Activated CD8-positive, alpha-beta memory T cell treated with anti-CD3 and anti-CD28 coated beads, Interleukin-2, amount 50 U/mL, for 48 hours (primary cell): ENCODE measurements at places on chromosomes 5 and 9.

DNA sequence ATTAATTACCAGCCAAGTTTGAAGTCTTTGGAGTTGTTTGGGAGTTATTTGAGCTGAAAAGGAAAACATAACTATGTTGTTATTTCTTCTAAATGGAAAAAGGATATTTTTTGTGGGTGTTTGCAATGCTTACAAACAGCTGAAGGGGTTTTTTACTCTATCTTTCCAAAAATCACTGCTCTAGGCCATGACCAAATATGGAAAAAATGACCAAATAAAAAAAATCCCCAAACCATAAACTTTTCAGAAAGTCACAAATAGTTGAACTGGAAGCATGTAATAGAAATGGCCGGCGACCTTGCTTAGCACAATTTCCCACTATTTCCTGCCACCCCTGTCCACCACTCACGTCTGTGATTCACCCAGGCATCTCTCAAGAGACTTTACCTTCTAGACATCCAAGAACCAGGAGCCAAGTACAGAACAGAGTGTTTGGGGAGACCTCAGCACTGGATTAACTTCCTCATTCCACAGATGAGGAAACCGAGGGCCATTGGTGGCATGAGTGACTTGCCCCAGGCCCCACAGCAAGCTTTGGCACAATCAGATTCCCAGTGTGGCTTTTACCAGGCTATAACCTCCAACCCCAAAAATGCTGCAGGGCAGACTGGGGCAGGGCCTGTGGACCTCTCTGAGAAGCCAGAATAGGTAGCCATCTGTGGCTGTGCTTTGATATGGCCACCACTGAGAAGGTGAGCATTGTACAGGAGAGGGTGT lies 84.5 kb downstream of the NRG2 start:
- DNase-seq = no peak

- peak; percentile 61 for DNase-seq
Observed at GRCh38 chr9:504921-505740, 290.5 kb downstream of the DOCK8 start.

DNA sequence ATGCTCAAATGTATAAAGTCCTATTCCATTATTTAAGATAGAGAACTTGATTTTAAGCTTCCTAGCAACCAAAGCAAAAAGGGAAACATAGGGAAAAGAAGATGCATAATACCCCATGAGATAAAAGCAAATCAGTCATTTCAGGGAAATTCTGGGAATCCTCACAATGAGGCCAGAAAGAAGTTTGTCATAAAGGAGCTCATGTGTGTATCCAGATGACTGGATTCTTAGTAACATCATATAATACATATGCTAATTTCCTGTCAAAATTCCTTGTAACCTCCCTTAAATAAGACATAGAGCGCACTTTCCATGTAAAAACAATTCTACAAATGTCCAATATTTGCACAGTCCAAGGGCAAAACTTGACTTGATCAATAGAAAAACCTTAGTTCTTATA lies 411.0 kb upstream of the WWC1 start:
- no peak for DNase-seq

DNA sequence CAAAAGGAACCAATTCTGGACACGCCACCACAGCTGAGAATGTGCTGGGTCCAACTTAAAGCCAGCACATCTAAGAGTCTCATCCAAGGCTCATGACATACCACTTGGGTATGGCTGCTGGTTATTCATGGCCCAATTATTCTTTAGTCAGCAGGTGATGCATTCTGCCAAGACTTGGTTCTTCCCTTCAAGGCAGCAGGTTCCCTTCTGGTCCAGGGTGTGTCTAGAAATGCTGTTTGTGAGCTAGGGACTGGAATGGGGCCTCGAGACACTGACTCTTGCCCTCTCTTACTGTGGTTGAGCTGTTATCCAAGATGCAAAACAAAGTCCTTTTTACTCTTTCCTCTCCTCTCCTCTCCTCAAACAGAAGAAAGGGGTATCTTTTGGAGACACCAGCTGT lies 522.6 kb downstream of the HINT1 start:
- no peak for DNase-seq

DNA sequence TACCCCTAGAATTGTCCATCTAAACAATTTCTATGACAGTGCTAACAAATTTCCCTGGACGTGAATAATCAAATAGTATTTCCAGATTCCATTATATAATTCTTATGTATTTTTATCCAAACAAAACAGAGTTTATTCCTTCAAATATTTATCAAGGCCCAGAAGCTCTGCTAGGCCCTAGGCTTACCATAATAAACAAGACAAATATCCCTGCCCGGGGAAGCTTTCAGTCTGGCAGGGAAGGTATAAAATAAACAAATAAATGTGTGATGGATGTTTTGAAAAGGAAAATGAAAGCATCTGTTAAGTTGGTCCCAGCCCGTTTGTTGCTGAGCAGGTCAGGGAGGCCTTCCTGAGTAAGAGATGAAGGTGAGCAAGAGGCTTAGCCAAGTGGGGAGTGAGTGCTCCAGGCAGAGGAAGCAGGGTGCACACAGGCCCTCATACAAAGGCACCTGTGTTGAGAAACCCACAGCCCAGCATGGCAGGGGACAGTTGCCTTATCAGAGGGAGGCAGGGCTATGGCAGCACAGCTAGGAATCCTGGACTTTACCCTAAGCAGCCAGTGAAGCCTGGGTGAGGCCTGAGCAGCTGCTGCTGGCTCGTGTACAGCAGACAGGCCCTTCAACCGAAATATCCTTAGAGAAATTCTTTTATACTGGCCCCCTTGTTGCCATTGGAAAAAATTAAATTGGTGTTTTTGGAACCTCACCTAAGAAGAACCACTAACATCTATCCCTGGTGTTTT lies 7.7 kb upstream of the SLC35D2 start:
- no peak for DNase-seq

DNA sequence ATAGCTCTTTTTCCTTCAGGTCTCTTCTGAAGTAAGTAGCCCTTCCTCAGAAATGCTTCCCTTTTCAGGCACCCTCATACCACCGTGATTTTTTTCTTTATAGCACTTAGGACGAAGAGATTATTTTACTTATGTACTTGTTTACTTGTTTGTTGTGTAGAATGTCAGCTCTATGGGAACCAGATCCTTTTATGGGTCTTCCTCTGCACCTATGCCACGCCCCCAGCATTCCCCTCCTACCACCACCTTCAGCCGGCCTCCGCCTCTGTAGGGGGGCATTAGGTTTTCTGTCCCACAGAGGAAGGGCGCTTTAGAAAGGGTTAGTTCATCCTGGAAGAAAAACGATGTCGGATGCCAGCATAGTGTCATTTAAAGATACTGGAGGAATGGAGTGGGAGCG lies 1.8 kb downstream of the CDKN2B-AS1 start:
- no peak for DNase-seq

GRCh38 chr9:90839183-90839728 lies 37.6 kb downstream of the SYK start:
- peak; percentile 37 for DNase-seq

- no peak for DNase-seq
Observed at GRCh38 chr5:1809416-1810035, 8.3 kb downstream of the NDUFS6 start.

GRCh38 chr5:134135091-134135655 lies 20.7 kb downstream of the TCF7 start:
- peak; percentile 46 for DNase-seq

DNA sequence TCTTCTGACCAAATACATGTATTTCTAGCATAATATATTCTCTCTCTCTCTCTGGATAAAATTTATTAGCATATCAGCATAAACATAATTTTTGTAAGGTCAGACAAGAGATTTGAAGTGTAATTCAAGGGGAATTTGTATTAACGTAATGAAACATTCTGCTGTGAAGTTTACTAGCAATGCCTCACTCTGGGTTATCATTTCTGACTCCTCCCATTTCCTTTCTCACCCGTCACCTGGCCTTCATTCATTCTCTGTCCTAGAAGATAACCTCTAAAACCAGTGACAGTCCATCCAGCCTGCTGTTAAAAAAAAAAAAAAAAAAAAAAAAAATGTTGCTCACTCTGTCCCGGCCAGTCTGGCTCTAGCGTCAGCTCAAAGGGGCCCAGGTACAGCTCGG lies 27.1 kb downstream of the GRAMD2B start:
- no peak for DNase-seq

- no peak for DNase-seq
Observed at GRCh38 chr5:134994560-134995156, 27.0 kb downstream of the CATSPER3 start.

GRCh38 chr9:14501366-14501765 lies 187.4 kb upstream of the NFIB start:
- DNase-seq = no peak

GRCh38 chr5:154313360-154314017 lies 123.0 kb downstream of the GALNT10 start:
- no peak for DNase-seq

DNA sequence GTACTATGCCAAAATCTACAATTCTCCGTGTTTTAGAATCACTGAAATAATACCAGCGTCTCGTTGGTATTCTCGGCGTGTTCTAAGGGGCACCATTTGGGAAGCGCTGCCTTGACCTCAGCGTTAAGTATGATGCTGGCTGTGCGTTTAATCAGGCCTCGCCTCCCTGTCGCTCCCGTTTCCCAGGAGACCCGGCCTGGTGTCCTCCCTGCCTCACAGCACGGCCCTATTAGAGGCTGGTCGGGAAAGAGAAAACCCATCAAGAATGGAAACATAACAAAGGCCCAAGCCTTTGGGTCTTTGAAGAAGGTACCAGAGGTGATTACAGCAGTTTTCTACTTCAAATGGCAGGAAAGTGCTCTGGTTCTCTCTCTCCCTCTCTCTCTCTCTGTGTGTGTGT lies 30.0 kb downstream of the GFPT2 start:
- no peak for DNase-seq

DNA sequence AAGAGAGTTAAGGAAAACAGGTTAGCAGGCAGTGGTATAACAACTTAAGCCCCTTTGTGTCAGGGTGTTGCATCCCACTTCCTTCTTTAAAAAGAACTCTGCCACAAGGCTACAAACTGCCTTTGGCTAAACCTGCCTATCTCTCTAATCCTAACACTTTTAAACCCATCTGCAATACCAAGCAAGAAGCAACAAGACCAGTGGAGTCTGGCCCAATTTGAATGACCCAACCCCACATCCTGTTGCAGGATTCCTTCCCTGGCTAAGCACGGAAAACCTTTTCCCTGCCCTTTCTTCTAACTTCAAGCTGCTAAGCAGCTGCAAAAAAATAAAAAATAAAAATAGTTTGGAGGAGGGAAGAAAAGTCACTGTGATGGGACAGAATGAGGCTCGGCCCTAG lies 27.1 kb downstream of the ABCA1 start:
- no peak for DNase-seq

- DNase-seq = no peak
Observed at GRCh38 chr9:19379697-19380046, 364 bp downstream of the RPS6 start.

GRCh38 chr9:70374962-70375618 lies 39.4 kb downstream of the KLF9 start:
- DNase-seq = no peak
